Inflammatory macrophage treated with lipopolysaccharide for 1 hour (primary cell): ENCODE measurements at places on chromosomes 12 and 14.

DNA sequence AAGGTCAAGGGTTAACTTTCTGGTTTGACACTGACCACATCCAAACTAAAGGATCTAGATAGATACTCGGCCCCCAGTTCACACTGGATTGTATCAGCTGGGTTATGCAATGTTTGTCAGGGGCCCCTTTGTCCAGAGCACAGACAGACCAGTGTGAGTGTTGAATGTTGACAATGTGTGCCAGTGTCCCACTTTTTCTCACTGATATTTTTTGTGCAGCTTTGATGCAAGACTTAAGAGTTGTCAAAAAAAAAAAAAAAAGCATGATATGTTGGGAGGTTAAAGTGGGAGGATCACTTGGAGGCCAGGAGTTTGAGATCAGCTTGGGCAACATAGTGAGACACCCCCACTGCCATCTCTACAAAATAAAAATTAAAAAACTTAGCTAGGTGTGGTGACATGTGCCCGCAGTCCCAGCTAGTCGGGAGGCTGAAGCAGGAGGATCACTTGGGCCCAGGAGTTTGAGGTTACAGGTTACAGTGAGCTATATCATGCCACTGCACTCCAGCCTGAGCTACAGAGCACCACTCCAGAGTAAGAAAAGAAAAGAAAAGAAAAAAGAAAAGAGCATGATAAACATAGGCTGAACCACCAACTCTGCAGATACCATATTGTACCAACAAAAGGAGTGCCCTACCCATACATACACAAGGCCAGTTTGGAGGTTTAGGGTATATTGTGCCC is 97.5 kb downstream of the LGR5 start:
- no peak for DNase-seq

- DNase-seq: no peak
Measured at GRCh38 chr12:120642121-120642520, 1.7 kb downstream of the CABP1 start.

DNA sequence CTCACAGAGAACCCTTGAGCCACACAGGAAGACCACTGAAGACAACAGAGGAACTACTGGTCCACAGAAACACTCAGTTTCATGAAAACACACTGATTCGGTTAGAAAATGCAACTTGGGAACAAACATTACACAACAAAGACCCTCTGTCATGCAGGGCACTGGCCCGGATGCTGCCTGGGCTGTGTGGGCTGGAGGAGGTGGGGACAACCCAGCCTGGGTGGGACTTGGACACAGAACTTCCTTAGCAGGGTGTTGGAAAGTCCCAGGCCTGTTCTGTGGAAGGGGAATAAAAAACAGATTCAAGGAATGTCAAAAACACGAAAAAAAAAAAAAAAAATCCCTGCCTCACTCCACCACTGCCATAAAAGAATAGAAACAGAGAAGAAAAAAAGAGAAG is 181.0 kb downstream of the MON2 start:
- peak; percentile 94 for DNase-seq

GRCh38 chr14:69688299-69688649 is 76.9 kb downstream of the SUSD6 start:
- no peak for DNase-seq

DNA sequence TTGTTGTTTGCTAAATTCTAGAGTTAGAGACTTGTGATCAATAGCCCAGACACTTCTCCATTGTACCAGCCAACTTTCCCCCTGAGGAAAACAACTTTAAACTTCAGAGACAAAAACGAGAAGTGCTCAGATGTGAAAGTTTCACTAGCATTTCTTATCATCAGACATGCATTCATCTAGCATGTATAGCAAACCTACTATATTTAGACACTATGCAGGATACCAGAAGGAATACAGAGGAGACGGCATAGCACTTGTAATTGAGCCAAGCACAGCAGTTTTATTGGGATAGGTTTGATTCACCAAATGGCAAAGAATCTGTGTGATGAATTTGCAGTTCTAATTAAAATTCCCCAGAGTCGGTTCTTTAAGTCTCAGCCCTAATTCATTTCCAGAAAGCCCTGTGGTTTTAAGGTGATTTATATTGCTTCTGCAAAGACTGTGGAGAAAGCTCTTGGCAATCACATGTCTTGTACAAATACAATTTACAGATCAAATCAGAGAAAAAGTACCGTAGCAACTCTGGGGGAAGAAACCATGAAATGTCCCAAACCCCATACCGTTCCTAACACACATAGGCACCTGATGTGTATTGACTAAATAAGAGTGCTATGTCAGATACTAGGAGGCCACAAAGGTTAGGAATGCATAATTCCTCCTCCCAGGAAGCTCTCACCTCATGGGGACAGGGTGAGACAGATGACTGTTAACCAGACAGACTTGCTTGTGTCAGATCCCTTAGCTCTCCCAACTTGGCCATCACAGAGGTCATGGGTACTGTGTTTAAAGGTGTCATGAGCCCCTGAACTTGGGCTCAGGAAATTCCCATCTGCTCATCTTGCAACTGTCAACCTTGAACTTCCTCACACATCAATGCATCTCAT is 69.6 kb upstream of the KRAS start:
- DNase-seq: no peak

GRCh38 chr14:93987376-93987775 is 9.7 kb upstream of the CCDC197 start:
- DNase-seq: no peak

- DNase-seq: peak; percentile 77
Measured at GRCh38 chr14:33950320-33951182, at the start of gene EGLN3. Gene EGLN3 (minus strand): TSS chr14:33951074. CDS start chr14:33950752, 322 bp downstream.

GRCh38 chr12:84658877-84659276 is 253.7 kb downstream of the SLC6A15 start:
- no peak for DNase-seq

DNA sequence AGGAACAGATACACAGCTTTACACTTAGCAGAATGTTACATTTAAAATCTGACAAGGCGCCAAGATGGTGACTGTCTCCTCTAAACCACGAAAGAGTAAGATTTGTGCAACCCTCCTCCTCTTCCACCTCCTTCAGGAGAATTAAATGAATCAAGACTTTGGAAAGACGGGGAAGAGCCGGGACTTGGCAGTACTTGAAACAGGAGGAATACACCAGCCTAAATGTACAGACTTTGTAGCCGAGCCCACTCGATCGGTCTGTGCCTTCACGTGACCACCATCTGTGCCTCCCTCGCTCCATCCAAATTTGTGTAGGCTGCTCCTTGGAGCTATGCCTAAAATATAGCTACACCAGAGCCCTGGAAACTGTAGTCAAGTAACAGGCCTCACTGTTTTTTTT is 38.3 kb downstream of the SSPN start:
- DNase-seq: no peak

DNA sequence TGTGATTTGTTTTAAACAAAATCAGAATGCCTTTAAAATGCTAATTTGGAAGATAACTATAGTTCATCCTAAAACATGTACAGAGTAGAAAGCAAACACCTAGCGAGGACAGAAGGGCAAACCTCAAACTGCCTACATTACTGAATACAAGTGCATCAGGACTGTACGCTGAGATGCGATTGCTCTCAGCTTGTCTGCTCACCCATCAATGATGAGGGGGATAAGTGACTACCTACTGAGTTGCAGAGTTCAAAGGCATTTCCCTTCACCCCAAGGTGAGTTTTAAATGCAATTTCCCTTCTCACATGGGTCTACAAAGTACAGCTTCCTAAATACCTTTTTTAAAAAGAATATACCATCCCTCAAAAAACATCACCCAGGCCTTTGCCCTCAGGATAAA is 52.9 kb downstream of the PHLDA1 start:
- DNase-seq: no peak

GRCh38 chr14:50901361-50901760 is 29.5 kb downstream of the ABHD12B start:
- DNase-seq: peak; percentile 0

- no peak for DNase-seq
Measured at GRCh38 chr12:50282721-50283228, 545 bp downstream of the LIMA1 start.

- DNase-seq: peak; percentile 16
Measured at GRCh38 chr12:112001576-112001975, 11.4 kb downstream of the TMEM116 start.

DNA sequence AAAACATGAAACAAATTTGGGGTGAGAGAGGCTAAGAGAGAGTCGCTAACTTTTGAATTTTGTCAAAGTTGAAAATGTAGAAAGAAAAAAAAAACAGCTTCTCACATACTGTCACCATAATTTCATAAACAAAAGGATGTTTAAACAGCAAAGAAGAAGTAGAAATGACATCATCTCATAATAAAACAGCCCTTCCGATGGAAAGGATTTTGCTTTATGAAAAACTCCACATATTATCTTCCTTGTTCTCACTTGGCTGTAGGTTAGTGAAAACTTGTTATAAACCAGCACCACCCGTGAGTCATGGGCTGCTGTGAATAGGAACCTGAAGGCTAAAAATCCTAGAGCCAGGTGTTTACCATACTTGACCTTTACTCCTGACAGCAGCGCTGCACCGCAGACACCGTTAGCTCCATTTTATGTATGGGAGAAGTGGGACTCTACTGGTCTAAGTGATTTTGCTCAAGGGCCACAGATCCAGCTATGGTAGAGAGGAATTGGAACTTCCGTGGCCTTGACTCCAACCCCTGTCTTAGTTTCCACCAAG is 63.0 kb upstream of the VRK1 start:
- DNase-seq: no peak

- no peak for DNase-seq
Measured at GRCh38 chr12:66776974-66777373, 98.1 kb upstream of the GRIP1 start.

DNA sequence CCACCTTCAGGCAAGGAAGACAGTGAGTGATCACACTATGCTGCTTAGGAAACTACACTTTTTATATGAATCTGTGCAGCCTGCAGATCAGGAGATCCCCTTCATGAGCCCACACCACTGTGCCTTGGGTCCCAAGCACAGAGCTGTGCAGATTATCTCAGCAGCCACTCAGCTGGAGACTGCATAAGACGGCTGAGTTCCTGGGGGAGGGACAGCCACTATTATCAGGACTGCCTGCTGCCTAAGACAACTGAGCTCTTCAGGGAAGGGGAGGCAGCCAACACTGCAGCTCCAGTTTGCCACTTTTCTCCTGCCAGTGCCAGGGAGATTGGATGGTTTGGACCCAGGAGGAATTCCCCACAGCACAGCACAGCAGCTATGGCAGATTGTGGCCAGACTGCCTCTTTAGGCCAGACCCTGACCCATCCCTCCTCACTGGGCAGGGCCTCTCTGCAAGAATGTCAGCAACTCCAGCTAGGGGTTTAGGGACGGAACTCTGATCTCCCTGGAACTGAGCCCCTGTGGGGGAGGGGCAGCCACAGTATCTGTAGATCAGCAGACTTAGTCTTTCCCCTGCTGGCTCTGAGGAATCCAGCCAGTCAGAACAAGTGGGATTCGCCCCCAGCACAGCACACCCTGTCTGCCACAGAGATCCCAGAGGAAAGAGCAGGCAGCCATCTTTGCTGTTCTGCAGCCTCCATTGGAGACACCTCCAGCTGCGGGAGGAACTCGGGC is 141.3 kb downstream of the KLHL28 start:
- DNase-seq: no peak

DNA sequence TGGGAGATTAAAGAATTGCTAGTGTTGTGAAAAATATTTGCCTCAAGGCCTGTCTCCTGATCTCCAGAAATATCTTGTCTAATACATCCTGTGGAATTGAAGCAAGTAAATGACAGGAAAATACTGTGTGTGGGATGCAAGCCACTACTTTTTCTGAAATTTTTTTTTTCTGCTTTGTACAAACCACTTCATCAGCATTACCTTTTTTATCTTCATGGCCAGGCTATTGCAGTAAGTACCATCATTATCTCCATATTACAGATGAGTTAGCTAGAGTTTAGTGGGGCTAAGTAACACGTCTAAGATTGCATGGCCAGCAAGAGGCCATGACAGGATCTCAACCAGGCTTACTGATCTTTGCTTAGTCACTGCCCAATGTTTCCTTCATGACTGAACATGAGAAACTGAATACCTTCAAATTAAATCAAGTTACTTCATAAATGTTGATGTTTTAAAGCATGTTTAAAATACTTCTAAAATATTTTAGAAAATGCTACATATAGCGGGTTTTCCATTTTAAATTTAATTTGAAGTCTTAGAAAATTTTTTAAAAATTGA is 273.7 kb downstream of the SLC6A15 start:
- no peak for DNase-seq

DNA sequence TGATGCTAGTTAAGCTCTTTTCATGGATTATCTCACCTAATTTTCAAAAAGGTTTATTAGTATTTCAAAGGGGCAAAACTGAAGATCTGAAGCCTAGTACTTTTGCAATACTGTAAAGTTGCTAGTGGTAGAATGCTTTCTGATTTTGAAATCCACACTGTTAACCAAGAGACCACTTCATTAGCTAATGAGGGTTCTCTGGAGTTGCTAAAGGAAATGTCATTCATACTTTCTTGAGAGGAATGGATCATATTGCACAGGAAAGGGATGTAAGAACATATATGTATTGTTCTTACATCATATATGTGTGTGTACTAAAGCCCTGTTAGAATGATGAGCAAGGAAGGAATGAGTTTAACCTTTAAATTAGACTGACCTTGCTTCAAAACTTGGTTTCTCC is 39.0 kb upstream of the LDHB start:
- peak; percentile 7 for DNase-seq

DNA sequence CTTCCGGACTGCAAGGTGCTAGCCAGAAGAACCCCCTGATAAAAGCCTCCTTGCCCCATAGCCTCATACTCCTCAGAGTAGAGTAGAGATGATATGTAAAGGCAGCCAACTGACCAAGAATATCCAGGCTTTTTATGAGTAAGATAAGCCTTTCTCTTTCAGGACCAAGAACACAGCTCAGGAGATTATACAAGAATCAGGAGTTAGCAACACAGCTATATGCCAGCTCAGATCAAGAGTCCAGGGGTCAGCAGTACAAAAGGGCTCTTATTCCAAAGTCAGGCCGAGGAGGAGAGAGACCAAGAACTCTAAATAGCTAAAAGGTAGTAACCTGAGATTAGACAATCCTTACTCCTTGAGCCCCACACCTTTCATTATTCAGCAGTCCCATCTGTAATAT is 135.3 kb downstream of the BTG1 start:
- DNase-seq: no peak

- DNase-seq: peak; percentile 49
Measured at GRCh38 chr14:55302367-55303124, 31.3 kb downstream of the FBXO34 start.

DNA sequence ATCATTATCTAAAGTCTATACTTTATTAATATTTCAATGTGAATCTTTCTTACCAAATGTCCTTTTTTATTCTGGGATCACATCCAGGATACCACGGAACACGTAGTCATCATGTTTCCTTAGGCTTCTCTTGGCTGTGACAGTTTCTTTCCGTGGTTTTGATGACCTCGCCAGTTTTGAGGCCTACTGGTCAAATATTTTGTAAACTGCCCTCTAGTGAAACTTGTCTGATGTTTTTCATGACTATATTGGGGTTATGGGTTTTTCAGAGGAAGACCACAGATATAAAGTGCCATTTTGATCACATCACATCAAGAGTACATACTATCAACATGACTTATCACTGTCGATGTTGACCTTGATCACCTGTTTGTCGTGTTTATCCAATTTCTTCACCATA is 14.1 kb upstream of the SERPINA6 start:
- DNase-seq: no peak

- DNase-seq: no peak
Measured at GRCh38 chr14:36451310-36452065, 68.5 kb downstream of the NKX2-1 start.
